ENCODE measurements at places on chromosomes 3 and 15.
A peak's percentile ranks its signal among the peaks of the same experiment; 100 is the strongest.

DNA sequence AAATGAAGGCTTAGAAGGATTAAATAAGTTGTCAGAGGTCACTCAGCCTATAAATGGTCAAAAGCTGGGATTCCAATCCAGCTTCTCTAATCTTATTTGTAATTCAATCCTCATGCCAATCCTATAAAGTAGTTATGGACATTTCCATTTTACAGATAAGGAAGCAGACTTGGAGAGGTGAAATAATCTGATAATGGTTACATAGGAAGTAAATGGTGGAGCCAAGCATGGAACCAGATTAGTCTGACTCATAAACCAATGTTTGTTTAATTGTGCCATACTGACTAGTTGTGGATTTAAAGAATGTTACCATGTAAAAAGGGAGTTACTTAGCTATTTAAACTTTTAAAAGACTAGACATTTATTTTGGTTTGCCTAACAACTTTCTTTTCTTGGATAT lies 59.7 kb downstream of the KCNAB1 start:
- H3K4me3 ChIP-seq, result no peak overlapping the region
- no peaks in the 10 kb centered on the region for H3K27me3 ChIP-seq
- no peak overlapping the region for H3K27ac ChIP-seq
- no peaks in the 10 kb centered on the region for H3K36me3 ChIP-seq

DNA sequence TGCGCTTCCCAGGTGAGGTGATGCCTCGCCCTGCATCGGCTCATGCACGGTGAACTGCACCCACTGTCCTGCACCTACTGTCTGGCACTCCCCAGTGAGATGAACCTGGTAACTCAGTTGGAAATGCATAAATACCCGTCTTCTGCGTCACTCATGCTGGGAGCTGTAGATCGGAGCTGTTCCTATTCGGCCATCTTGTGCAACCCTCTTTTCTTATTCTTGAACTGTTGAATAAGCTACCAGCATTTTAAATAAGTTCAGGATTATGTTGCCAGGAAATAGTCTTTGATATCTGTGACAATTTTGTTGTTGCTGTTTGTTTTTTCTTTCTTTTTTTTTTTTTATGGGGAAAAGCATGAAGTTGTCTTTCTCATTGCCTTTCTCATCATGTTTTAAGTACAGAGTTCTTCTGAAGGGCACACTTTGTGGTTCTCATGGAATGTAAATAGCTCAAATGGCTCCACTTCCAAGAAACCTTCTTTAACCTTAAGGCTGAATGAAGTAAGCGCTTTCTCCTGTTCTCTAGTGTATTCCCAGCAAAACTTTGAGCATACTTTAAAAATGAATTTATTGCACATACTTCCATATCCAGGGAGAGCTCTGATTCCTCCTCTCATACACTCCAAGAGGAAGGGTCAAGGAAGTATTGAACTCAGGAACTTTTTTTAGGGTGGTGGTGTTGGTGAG lies 468.0 kb upstream of the TBL1XR1 start:
- DNase-seq, result no peak
- no peak overlapping the region for H3K4me3 ChIP-seq
- no peaks in the 10 kb centered on the region for H3K27me3 ChIP-seq
- H3K4me1 ChIP-seq, result no peaks in the 10 kb centered on the region

GRCh38 chr3:186640929-186641328 lies 730 bp downstream of the FETUB start:
- H3K4me3 ChIP-seq, result no peak overlapping the region
- no peaks in the 10 kb centered on the region for H3K36me3 ChIP-seq
- no peak overlapping the region for H3K27ac ChIP-seq
- no peak for DNase-seq
- H3K4me1 ChIP-seq, result peaks cover 2% of the 10 kb centered on the region

DNA sequence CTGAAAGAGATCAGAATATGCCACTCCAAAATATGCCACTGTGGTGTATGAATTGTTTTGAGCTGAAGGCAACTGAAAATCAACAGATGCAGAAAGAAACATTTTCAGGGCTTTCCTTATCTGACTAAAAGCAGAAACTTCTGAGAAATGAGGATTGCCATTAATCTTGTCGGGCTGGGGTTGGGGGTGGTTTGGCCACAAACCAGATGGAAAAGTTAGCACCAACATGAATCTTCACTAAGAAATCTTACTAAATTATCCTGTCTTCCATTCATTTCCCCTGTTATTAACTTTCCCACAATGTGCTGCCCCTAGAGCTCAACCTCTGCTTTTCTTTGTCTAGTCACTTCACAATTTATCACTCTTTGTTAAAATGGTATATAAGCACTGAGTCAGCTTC lies 229.9 kb upstream of the GADL1 start:
- H3K4me3 ChIP-seq, result no peak overlapping the region
- no peak overlapping the region for H3K27ac ChIP-seq
- H3K27me3 ChIP-seq, result no peaks in the 10 kb centered on the region
- peaks cover 2% of the 10 kb centered on the region for H3K4me1 ChIP-seq
- no peaks in the 10 kb centered on the region for H3K36me3 ChIP-seq

GRCh38 chr3:15154326-15154725 lies 51.7 kb upstream of the CAPN7 start:
- H3K27ac ChIP-seq, result no peak overlapping the region
- no peaks in the 10 kb centered on the region for H3K27me3 ChIP-seq
- no peaks in the 10 kb centered on the region for H3K4me1 ChIP-seq

GRCh38 chr3:140571836-140572235 lies 106.0 kb upstream of the TRIM42 start:
- no peak overlapping the region for H3K27ac ChIP-seq
- H3K27me3 ChIP-seq, result no peaks in the 10 kb centered on the region
- H3K4me3 ChIP-seq, result no peak overlapping the region

DNA sequence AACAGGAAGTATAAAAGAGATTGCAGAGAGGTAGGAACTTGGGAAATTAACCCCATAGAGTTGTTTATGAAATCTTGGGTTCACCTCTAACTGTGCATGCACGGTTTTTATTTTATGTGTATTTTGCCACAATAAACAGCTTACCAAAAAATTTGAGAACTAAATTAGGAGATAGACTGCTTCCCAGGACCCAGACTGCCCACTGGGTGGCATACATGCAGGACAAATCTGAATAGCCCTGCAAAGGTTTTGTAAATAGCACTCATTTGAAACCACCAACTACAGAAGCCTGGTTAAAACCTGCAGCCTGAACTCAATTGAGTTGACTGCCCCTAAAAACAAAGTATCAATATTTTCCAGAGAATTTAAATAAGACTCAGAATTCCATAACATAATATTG lies 96.4 kb upstream of the SLCO2A1 start:
- no peak overlapping the region for H3K4me3 ChIP-seq
- H3K4me1 ChIP-seq, result no peaks in the 10 kb centered on the region
- H3K27me3 ChIP-seq, result no peaks in the 10 kb centered on the region
- DNase-seq, result peak; percentile 14

GRCh38 chr15:40054605-40054854 lies 15.5 kb upstream of the SRP14 start:
- DNase-seq, result no peak
- no peaks in the 10 kb centered on the region for H3K4me1 ChIP-seq
- no peaks in the 10 kb centered on the region for H3K27me3 ChIP-seq
- no peak overlapping the region for H3K27ac ChIP-seq
- no peaks in the 10 kb centered on the region for H3K36me3 ChIP-seq

DNA sequence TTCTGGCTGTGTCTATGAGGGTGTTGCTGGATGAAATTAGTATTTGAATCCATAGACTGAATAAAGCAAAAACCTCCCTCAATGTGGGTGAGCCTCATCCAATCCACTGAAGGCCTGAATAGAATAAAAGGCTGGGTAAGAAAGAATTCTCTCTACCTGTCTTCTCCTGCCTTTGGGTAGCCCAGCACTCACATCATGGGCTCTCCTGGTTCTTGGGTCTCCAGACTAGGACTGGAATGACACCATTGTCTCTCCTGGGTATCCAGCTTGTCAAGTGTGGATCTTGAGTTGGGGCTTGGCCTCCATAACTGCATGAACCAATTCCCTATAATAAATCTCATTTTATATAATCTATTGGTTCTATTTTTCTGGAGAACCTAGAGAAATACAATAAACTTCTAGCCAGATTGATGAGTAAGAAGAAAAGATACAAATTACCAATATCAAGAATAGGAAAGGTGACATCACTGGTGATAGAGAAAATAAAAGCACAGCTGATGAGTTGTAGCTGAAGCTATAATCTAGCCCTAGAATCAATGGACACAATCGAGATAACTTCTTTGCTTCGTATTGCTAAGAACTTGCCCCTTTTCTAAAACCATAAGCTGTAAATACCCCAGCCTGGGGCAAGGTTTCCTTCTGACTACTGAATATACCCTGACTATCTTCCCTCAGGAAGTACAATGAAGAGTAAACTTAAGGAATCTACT lies 106.4 kb downstream of the ANO10 start:
- no peak overlapping the region for H3K27ac ChIP-seq
- H3K4me3 ChIP-seq, result no peak overlapping the region
- no peaks in the 10 kb centered on the region for H3K36me3 ChIP-seq
- H3K27me3 ChIP-seq, result no peaks in the 10 kb centered on the region
- no peak for DNase-seq
- no peaks in the 10 kb centered on the region for H3K4me1 ChIP-seq

Data from mesendoderm (in vitro differentiated cells).